Activated CD4-positive, CD25-positive, alpha-beta regulatory T cell treated with anti-CD3 and anti-CD28 coated beads, Interleukin-2, amount 50 U/mL, for 72 hours (primary cell): ENCODE measurements at places on chromosomes 2 and 18.
A peak's percentile ranks its signal among the peaks of the same experiment; 100 is the strongest.

GRCh38 chr18:35141567-35142274 is 99.1 kb upstream of the ZNF397 start:
- DNase-seq: no peak

DNA sequence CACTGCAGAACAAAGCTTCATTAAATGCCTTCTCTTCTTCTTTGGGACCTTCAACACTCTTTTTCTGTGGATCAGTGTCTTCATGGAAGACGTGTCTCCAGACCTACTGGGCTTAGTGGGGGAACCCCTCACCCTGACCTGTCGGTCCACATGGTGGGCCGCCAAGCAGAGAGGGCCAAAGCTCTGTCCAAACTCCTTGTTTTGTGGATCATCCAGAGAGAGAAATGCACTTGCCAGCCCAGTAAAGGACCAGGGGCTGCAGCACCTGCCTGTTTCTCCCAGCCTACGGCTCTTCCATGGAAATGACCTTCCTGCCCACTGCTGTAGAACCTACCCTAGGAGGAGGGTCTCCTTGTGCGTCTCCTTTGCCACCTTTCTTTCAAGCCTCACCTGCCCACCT is 25.9 kb downstream of the DYSF start:
- no peak for DNase-seq

GRCh38 chr2:86808315-86809161 is 17.8 kb upstream of the CD8A start:
- peak; percentile 94 for DNase-seq

DNA sequence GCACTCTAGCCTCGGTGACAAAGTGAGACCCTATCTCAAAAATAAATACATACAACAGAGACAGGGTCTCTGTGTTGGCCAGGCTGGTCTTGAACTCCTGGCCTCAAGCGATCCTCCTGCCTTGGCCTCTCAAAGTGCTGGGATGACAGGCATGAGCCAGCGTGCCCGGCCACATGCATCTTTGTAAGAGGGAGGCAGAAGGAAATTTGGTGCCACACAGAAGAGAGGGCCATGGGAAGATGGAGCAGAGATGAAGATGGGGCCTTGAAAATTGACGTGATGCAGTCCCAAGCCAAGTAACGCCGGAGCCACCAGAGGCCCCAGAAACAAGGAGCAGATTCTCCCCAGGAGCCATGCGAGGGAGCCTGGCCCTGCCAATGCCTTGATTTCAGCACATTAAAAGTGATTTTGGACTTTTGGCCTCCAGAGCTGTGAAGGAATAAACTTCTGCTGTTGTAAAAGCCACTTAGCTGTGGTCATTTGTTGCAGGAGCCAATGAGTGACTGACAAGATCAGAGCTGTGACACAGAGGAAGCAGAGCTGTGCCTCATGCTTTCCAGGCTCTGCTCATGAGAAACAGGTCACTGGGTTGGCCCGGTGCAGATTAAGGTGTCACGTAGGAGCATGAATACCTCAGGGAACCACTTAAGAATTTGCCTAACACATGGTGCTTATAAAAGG is 2.7 kb upstream of the SLC66A2 start:
- peak; percentile 7 for DNase-seq

- DNase-seq: no peak
These were observed 24.6 kb downstream of the THAP4 start for GRCh38 chr2:241612156-241613016.

DNA sequence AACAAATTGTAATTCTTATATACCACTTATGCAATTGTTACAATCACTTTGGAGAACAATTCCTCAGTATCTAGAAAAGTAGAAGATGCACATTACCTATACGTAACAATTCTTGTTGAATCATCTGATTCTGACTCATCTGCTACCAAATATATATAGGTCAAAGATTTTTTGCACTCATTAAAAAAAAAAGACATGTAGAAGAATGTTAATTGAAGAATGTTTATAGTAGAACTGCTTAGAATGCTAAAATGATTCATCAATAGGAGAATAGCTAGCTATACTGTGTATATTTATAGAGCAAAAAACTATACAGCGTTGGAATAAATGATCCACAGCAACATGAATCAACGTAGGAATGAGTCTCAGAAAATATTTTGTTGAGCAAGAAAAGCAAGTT is 29.5 kb upstream of the STAT1 start:
- no peak for DNase-seq

GRCh38 chr18:3107740-3108151 is 94.8 kb upstream of the LPIN2 start:
- DNase-seq: no peak
